NK-92 treated with Interleukin-12 subunit alpha and Interleukin-12 subunit beta, amount 100 ng/mL, for 24 hours (cell line): ENCODE measurements at places on chromosomes 16 and 17.

DNA sequence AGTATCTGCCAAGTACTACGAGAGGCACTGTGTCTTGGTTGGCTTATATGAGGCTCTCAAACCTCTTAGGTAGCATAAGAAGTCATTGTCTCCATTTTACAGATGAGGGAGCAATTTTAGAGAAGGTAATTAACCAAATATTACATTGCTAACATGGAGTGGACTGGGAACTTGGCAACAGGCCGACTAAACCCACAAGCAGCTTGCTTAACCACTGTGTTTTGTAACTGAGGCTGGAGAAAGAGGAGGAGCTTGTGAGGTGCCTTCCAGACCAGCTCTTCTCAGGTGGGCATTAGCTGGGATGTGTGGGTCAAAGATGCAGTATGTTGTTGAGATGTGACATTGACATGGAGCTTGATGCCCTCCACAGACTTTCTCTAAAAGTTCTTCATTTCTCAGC lies 835.6 kb upstream of the RBFOX1 start:
- no peak for DNase-seq

- DNase-seq, result no peak
Observed at GRCh38 chr16:31429314-31429713, 1.2 kb upstream of the COX6A2 start.

GRCh38 chr17:46949291-46950174 lies 26.6 kb downstream of the GOSR2 start:
- no peak for DNase-seq

GRCh38 chr17:7437950-7438614 lies 1.2 kb upstream of the FGF11 start:
- no peak for DNase-seq

GRCh38 chr17:72538901-72539352 lies 418.1 kb downstream of the SOX9 start:
- no peak for DNase-seq

GRCh38 chr16:26987597-26988010 lies 79.1 kb upstream of the C16orf82 start:
- DNase-seq, result no peak
